Karpas-422 (cell line): ENCODE measurements at places on chromosomes 4 and X.

- H3K27ac ChIP-seq, result no peak overlapping the region
- H3K36me3 ChIP-seq, result no peaks in the 10 kb centered on the region
- DNase-seq, result no peak
- H3K27me3 ChIP-seq, result no peaks in the 10 kb centered on the region
Measured at GRCh38 chrX:18428006-18428405, 2.6 kb downstream of the CDKL5 start.

- H3K4me1 ChIP-seq, result peaks cover 70% of the 10 kb centered on the region
- peaks cover 18% of the 10 kb centered on the region for H3K36me3 ChIP-seq
- H3K27me3 ChIP-seq, result no peaks in the 10 kb centered on the region
- no peak for DNase-seq
Measured at GRCh38 chr4:113707048-113707447, 54.5 kb downstream of the CAMK2D start.

GRCh38 chr4:101418055-101418454, 70.7 kb upstream of the PPP3CA start:
- no peaks in the 10 kb centered on the region for H3K36me3 ChIP-seq
- H3K4me3 ChIP-seq, result no peak overlapping the region
- no peak overlapping the region for H3K27ac ChIP-seq
- DNase-seq, result no peak
- no peaks in the 10 kb centered on the region for H3K4me1 ChIP-seq
- no peaks in the 10 kb centered on the region for H3K27me3 ChIP-seq

- DNase-seq, result no peak
- H3K4me1 ChIP-seq, result no peaks in the 10 kb centered on the region
- H3K4me3 ChIP-seq, result no peak overlapping the region
- H3K27ac ChIP-seq, result no peak overlapping the region
Measured at GRCh38 chr4:40998675-40999358, 215.5 kb downstream of the APBB2 start.

DNA sequence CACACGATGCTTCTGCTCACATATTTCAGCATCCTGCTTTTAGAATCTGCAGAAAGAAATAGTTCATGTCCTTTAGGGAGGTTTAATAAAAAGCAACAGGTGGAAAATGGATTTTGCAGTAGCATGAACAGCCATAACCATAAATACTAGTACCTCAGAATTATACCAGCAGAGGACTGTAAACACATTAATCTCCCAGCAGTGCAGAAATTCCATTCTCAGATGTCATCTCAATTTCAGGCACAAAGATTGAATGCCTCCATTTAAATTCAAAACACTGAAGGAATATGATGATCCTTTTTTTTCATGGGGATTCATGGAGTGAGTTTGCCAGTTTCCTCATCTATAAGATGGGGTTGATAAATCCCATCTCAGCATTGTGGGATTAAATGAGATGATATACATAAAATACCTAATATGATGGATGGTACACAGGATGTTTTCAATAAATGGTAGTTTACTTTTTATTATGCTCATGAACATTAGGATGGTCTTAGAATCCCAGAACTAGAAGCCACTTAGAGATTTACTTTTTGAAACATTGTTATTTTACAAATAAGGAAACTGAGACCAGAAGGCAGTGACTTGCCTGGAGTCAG, 566 bp upstream of the LIMCH1 start:
- H3K27me3 ChIP-seq, result no peaks in the 10 kb centered on the region
- H3K4me3 ChIP-seq, result no peak overlapping the region
- no peak overlapping the region for H3K27ac ChIP-seq
- DNase-seq, result no peak
- H3K4me1 ChIP-seq, result no peaks in the 10 kb centered on the region
- no peaks in the 10 kb centered on the region for H3K36me3 ChIP-seq

GRCh38 chr4:39718366-39719323, 20.7 kb downstream of the UBE2K start:
- no peaks in the 10 kb centered on the region for H3K27me3 ChIP-seq
- no peak for DNase-seq
- peaks cover 3% of the 10 kb centered on the region; the same call in 1 of the 2 replicates for H3K36me3 ChIP-seq
- no peak overlapping the region for H3K27ac ChIP-seq
- peaks cover 19% of the 10 kb centered on the region for H3K4me1 ChIP-seq
